CD4-positive, alpha-beta T cell treated with Interleukin-4 for 1 hour (primary cell): ENCODE measurements at places on chromosomes 13 and 19.

DNA sequence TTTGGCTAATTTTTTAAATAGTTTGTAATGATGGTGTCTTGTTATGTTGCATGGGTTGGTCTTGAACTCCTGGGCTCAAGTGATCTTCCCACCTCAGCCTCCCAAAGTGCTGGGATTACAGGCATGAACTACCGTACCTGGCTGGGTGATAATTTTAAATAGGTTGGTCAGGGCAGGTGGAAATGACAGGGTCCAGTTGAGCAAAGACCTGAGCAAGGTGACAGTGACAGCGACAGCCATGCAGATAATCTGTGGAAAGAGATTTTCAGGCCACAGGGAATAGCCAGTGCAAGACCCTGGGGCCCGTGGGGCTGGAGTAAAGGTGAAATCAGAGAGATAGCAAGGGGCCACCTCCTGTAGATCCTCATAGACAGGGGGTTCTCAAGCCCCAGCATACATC lies 3.5 kb downstream of the SPACA6 start:
- no peak for DNase-seq

DNA sequence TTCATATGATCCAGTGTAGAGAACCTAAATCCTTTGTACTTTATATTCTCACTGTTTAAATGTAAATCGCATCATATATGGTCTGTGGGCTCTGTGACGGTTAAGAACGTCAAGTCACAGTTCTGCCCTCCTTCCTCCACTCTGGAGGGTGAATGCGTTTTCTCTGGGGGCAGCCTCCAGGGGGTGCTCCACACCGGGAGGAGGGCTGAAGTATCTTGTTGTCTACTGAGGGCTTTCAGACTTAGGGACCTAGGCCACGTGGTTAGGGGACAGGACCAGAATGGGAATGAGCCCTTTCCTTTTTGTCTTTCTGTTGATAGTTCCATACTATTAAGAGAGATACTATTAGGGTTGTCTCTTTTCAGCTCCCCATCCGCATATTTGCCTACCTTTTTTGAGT lies 504.9 kb downstream of the FGF9 start:
- no peak for DNase-seq

GRCh38 chr13:113629866-113630265 lies 28.1 kb downstream of the ATP4B start:
- DNase-seq, result no peak

DNA sequence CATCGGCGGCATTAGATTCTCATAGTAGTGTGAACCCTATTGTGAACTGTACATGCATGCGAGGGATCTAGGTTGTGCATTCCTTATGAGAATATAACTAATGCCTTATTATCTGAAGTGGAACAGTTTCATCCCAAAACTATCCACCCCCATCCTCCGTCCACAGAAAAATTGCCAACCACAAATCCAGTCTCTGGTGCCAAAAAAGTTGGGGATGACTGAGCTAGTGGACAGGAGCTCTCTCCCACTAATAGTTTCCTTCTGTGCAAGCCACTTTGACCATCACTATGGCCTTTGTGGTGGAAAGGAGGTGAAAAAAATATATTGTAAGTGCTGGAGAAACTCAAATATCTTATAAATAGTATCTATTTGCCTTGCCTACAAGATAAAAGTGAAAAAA lies 857.8 kb downstream of the DIAPH3 start:
- no peak for DNase-seq

- no peak for DNase-seq
Observed at GRCh38 chr13:106468744-106469590, 66.5 kb downstream of the EFNB2 start.

DNA sequence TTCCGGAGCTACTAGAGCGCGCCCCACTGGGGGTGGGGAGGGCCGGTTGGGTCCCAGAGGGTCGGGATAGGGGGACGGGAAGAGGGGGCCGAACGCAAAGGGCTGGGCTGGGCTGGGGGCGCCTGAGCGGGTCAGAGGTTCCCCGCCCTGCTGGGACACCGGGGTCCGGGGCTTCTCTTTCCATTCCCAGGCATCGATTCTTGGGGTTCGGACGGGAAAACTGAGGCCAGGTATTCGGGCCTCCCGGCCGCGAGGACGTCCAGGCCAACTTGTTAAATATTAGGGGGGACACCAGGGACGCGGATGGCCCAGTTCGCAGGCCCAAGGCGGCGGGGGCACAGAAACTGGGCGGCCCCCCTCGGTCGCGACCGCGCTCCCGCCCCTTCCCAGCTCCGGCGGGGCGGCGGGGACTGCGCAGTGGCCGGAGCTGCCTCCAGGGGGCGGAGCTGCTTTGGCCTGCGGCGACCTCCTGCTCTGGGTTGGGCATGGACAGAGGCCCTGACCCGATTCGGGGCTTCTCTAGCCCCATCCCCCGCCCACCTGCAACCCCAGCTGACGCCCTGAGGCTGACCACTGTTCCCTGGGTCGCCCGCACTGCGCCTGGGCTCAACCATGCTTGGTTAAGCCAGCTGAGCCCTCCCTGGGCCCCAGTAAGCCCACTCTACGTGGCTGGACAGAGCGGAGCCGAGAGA lies 1.2 kb upstream of the KLF16 start:
- peak; percentile 69 for DNase-seq

DNA sequence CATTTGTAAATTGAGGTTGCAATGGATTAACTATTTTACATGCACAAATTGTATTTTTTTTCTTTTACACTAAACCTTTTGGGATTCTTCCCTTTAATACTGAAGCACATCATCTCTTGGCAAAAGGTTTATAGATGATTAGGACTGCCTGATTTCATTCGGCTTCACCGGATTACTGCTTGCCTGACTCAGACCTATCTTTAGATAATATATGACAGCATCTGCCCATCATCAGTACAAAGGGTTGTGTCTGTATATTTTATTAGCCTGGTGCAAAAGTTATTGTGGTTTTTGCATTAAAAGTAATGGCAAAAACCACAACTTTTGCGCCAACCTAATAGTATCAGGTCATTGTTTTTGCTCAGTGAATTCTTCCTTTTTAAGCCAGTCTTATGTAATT lies 316.2 kb upstream of the HTR2A start:
- no peak for DNase-seq

GRCh38 chr19:33382006-33382405 lies 8.5 kb downstream of the CEBPG start:
- no peak for DNase-seq

DNA sequence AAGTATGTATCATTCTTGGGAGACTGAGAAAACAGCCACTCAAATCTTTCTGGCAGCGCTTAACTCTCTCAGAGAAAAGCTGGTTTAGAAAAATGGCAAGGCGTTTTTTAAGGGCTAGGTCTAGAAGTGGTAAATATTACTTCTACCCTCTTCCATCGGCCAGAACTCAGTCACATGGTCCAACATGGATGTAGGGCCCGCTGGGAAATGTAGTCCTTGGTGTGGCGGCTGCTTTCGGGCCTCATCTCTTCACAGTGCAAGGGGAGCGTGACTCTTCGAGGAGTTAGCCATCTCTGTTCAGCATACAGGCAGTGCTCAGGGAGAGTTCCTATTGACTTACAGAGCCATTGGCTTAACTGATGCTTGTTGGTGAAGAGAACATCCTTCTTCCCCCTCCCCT lies 6.3 kb downstream of the VSTM2B start:
- no peak for DNase-seq

- DNase-seq, result peak; percentile 24
Observed at GRCh38 chr13:113562085-113562749, 22.3 kb upstream of the TFDP1 start.

DNA sequence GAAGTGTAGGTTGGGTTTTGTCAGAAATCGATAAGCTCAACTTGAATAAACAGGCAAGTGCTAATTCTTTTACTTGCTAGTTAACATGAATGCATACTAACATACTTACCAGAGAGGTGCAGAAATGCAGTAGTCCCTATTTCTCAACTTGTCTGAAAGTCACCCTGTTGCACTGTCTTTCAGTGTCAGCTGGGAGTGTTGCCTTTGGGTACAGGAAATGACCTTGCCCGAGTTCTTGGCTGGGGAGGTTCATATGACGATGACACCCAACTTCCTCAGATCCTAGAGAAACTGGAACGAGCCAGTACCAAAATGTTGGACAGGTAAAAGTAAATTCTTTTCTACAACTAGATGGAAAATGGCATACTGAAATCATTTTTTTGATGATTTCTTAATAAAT lies 103.5 kb upstream of the AKAP11 start:
- DNase-seq, result no peak

GRCh38 chr13:27367570-27367969 lies 56.8 kb upstream of the GTF3A start:
- DNase-seq, result no peak

GRCh38 chr19:2096034-2096479 lies at the start of gene MOB3A:
Gene MOB3A, minus strand, starts transcription at chr19:2096326. Its CDS starts 17,766 bp downstream, at chr19:2078560.
- DNase-seq, result peak; percentile 89

GRCh38 chr13:102703726-102704035 lies 8.8 kb upstream of the METTL21C start:
- no peak for DNase-seq

- DNase-seq, result no peak
Observed at GRCh38 chr13:92677571-92677970, 549.0 kb upstream of the GPC6 start.

DNA sequence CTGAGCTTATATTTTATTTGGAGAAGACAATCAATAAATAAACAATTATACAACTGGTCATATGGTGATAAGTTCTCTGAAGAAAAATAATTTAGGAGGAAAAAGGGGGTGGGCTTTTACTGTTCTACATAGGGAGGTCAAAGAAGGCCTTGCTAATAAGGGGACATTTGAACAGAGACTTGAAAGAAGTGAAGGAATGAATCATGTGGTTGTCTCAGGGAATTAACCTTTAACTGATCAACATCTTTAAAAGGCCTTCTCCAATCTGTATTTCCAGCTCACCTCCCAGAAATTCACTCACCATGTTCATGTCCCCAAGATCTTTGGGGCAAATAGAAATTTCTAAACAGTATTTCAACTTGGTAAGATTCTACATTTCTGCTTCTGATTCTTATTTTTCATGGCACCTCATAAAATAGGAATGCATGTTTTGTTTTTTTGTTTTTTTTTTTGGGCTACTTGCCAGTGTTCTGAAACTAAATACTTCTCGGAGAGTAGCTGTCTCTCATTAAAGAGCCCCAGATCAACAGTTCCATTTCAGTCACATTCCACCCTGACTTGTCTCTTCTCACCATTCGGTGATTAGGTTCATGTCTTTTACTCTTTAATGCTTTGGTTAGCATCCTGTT lies 19.2 kb upstream of the LPAR6 start:
- no peak for DNase-seq

GRCh38 chr13:20570517-20570916 lies 3.6 kb downstream of the IFT88 start:
- DNase-seq, result no peak

DNA sequence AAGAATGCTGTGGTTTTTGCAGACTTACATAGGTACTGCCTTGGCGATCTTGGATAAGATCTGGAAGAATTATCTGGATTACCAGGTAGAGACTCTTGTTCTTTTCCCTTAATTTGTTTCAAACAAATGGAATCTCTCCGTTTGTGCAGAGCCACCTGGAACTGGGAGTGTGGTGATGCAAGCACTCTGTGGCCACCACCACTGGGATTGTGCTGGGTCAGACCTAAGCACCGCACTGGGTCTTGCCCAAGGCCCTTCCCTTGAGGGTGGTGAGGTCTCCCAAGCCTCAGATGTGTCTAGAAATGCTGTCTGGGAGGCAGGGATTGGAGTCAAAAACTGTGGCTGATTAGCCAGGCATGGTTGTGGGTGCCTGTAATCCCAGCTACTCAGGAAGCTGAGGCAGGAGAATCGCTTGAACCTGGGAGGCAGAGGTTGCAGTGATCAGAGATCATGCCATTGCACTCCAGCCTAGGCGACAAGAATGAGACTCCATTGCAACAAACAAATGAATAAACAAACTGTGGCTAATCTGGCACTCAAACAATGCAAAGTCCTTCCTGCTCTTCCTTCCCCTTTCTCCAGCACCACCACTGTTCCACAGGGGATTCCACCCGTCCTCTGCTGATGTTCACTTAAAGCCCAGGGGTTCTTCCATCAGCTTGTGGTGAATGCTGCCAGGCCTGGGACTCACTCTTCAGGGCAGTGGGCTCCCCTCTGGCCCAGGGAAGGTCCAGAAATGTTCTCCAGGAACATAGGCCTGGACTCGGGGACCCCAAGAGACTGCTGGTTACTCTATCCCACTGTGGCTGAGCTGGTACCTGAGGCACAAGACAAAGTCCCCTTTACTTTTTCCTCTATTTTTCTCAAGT lies 10.8 kb upstream of the CEACAM1 start:
- DNase-seq, result no peak

DNA sequence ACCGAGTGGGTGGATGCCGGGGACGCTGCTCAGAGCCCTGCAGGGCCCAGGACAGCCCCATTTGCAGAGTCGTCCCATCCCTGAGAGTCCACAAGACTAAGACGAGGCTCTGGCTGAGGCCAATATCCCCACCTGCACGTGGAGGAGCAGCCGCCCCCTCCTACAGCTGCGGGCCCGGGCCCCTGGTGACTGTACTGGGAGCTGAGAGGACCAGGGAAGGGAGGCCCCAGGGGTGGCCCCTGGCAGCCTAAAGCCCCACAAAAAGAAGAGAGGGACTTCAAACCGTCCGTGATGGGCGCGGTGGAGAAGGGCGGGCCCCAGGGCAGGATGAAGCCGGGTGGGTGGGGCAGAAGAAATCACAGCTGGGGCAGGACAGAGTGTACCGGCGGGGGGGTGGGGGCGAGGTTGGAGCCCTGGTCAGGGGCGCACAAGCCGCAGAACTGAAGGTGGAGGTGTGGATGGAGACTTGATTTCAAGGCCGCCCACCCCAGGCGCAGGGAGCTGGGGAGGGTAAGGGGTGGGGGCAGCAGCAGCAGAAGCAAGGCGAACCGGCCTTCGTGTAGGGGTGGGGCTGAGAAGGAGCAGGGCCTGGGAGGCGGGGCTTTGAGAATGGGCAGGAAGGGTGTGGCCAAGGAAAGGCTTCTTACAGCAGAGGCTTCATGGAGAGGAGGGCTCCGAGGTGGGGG lies 12.9 kb downstream of the CFD start:
- peak; percentile 90 for DNase-seq

DNA sequence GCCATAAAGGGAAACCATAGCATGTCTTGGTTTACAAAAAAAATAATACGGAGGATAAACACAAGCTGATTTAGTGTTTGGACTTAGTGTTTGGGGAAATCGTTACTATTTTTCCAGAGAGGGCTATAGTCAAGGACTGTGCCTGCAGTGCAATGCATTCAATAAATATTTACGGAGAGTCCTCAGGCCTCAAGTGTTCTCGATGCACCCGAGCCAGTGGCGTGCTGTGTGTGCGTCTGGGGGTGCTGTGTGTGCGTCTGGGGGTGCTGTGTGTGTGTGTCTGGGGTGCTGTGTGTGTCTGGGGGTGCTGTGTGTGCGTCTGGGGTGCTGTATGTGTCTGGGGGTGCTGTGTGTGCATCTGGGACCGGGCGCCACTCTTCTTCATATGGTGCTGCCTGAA lies 71.7 kb upstream of the GTF3A start:
- no peak for DNase-seq

- DNase-seq, result no peak
Observed at GRCh38 chr13:98237331-98237730, 60.3 kb upstream of the RNF113B start.

- no peak for DNase-seq
Observed at GRCh38 chr19:16654140-16654539, 5.8 kb downstream of the SMIM7 start.

GRCh38 chr13:33186861-33187291 lies 98.7 kb downstream of the STARD13 start:
- DNase-seq, result no peak
